ENCODE measurements at places on chromosomes 11 and 22.

DNA sequence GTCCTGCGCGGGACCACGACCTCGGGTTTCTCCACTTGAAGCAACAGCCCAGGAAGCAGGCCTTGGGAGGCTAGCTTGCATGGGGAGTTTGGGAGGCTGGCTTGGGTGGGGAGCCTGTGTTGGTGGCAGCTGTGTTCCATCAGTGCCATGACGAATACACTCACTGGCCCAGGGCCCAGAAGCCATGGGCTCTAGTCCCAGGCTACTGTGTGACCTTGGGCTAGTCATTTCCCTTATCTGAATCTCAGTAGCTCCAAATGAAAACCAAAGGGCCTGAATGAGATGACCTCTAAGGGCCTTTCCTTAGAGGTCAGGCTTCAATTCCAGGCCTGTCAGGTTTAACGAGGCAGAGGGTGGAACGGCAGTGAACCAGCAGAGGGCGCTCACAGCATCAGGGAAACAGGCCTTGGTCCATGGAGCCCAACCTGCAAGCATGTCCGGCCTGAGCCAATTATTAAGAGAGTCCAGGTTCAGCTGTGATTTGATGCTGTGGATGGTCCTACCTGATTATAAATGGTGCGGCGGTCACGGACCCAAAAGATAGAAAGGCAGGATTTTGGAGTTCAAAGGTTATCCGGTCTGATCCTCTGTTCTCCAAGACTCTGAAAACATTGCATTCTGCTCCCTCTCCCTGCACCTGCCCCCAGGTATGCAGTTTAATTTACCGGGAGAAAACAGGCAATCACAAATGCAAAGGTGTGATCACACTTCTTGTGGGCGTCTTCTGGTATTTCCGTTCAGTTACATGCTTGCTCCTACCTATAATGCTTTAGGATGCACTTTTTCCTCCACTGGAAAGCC is 15.9 kb downstream of the PTPN5 start:
- no peak for DNase-seq

- no peak for DNase-seq
These were observed 20.7 kb upstream of the TPBGL start for GRCh38 chr11:75219869-75220268.

GRCh38 chr22:25134451-25134850 is 65.2 kb upstream of the CRYBB3 start:
- DNase-seq = no peak

DNA sequence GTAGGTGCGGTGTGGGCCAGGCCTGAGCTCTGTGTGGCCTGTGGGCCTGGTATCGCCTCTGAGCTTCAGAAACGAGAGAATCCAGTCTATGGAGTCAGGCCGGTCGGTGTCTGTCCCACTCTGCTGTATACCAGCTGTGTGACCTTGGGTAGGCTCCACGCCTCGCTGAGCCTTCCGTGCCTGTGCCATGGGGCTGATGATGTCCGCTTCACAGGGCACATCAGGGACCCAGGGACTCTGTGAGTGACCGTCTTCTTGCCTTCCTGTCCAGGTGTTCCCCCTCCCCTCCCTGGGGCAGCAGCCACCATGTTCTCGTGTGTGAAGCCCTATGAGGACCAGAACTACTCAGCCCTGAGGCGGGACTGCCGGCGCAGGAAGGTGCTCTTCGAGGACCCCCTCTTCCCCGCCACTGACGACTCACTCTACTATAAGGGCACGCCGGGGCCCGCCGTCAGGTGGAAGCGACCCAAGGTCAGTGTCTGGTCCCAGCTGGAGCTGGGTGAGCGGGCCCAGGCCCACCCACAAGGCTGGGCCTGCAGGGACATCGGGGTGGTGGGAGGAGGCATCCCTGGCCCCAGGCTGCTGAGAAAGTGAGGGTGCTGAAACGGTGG is 17.9 kb downstream of the CAPN5 start:
- no peak for DNase-seq

- no peak for DNase-seq
These were observed 121.2 kb downstream of the PDE3B start for GRCh38 chr11:14764579-14765527.
